Astrocyte of the spinal cord (primary cell): ENCODE measurements at places on chromosomes 1 and 21.

DNA sequence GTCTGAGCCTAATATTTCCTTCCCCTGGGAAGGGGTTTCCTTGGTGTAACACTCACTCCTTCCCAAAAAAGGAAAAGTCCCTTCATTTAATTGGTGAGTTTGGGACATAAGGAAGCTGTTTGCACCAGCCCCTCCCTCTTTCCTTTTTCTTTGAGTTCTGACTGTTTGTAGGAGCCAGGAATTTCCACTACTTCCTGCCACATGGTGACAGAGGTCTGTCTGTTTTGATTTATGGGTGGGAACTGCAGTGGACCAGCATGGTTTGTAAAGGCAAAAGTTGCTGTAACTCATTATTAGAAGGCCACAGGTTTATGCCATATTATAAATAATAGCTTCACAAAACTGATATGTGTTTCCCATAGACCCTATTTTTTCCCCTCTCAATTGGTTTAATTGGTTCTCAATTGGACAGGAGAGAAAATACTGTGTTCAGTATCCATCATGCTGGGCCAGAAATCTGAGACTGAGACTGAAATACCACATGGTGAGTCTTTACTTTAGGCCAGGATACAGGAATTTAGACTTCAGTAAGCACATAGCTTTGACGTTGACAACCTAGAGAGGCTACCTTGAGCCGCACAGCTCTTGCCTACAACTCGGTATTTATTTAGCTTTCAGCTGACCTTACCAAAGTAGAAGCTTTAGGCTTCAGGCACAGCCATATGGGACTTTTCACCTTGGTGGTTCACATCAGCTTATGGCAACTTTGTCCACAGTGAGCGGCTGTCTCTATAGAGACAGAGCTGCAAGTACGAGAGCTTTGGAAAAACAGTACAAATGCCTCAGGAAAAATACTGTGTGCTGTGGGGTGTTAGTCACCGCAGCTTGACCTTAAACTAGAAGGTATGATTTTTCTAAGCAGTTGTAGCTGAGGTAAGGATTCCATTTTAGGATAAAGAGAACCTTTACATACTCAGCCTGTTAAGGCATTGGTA is 40.0 kb upstream of the RGS7 start:
- DNase-seq = peak; percentile 45

DNA sequence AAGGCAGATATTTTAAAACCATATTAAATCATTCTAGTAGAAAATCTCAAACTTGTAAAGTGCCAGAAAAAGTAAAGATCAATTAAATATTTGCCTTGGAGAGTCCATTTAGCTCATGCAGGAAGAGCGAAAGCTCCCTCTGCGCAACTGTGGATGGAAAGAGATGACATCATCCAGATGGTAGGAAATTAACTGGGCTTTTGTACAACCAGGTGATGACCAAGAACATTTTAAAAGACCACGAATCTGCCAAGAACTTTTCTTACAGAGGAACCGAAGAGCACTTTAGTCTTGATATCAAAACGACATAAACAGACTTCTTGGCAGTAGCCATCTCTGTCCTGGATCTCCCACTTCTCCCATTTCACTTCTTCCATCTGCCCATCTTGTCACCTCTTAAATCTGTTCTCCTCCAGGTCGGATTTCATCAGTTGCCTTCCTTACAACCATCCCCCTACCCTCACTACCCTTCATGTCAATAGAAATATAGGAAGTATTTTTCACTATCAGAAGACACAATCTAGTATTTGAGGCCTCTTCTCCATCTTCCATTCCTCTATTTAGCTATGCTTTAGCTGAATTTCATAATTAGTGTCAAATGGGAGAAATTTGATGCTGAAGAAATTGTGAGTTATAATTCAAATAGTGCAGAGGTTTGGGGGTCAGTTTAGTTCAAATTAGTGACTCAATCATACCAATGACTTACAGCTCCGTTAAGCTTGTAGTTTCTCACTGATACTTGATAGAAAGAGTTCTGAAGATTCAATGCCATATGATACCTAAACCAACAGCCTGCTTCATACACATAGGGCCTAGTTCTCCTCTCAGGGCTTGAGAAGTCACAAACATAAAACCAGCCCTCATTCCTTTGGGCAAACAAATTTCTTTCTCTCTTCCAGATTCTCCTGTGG is 22.0 kb upstream of the DNASE2B start:
- no peak for DNase-seq

GRCh38 chr1:117051224-117052064 is 8.7 kb upstream of the TTF2 start:
- no peak for DNase-seq

- DNase-seq = no peak
Observed at GRCh38 chr1:238789916-238790667, 596.3 kb upstream of the CHRM3 start.

DNA sequence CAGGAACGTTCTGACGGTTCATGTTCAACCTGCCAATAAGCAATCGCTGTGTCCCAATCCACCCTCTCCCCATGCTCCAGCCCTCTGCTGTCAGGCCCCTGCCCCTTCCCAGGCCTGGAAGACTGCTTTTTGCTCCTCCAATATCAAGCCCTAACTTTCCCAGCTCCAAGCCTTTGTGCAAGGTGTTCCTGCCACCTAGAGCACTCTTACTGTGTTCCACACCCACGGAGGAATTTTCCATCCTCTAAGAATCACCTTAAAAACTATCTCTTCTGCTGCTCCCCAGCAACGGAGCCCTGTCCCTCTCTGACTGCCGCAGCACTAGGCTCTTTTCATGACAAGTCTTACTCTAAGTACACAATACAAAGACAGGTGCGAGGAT is 657.9 kb downstream of the AJAP1 start:
- DNase-seq = no peak

DNA sequence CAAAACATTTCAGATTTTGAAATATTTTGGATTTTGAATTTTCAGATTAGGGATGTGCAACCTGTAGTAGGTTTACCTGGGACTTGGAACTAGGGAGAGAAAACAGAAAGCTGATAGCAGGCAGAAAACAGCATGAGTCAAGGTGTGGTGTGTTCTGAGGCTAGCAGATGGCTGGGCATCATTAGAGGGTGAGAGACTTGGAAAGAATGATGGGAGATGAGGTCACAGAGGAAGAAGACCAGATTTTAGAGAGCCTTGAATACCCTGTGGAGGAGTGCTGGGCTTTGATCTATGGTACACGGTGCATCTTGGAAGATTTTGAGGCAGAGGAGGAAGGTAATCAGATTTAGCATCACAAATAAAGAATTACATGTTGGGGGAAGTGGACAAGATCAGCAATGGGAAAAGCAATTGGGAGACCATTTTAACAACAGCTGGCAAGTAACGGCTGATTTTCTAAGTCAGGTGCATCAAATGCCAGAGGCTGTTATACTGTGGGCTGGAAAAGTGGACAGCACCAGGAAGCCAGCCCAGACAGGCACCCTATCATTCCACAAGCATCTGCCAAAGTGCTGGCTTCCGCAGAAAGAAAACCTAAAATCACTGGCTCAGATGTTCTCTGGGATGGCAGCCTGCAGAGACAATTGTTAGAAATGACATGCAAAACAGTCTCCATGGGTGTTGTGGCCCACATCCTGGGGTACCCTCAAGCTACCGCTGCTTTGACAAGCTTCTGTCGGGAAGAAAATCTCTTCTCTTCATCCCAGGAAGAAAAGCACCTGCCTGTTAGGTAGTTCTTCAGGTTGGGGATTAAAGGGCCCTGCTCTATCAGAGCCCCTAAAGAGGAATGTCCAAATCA is 30.9 kb upstream of the CAMK1G start:
- no peak for DNase-seq

DNA sequence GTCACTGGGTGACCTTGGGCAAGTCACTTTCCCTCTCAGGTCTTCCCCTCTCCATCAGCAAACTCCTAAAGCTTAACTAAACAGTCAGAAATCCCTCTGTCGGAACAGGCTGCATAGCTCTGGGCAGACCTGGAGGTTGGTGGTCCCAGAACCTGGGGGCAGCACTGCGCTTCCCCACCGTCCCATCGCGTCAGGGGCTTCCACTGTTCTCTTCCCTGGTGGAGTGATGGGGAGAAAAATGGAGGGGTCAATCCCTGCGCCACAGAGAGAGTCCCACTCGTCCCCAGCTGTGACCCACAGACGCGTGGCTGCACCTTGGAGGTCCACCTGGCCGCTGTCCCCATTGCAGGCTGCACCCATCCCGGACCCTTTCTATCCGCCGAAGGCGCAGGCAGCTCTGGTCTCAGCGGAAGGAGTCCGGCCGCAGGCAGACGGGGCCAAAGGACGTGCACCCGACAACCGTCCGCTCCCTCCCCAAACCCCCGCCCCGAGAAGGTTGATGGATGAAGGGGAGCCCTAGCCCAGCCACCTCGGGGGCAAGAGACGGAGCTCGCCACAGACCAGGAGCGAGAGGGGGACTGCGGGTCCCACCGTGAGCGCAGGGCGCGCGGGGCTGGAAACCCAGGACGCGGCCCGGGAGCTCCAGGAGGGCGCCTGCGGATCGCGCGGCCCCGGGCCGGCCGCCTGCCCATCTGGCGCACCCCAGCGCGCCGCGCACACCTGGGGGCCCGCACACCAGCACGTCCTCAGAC is 588 bp upstream of the WNT3A start:
- DNase-seq = no peak

- DNase-seq = no peak
Observed at GRCh38 chr1:67908250-67908936, 75.1 kb upstream of the GNG12 start.

- peak; percentile 61 for DNase-seq
Observed at GRCh38 chr1:174040387-174040786, 18.2 kb upstream of the RC3H1 start.

GRCh38 chr1:154590756-154591155 is 17.2 kb downstream of the ADAR start:
- no peak for DNase-seq

- DNase-seq = no peak
Observed at GRCh38 chr1:5522531-5523145, 469.6 kb downstream of the NPHP4 start.

DNA sequence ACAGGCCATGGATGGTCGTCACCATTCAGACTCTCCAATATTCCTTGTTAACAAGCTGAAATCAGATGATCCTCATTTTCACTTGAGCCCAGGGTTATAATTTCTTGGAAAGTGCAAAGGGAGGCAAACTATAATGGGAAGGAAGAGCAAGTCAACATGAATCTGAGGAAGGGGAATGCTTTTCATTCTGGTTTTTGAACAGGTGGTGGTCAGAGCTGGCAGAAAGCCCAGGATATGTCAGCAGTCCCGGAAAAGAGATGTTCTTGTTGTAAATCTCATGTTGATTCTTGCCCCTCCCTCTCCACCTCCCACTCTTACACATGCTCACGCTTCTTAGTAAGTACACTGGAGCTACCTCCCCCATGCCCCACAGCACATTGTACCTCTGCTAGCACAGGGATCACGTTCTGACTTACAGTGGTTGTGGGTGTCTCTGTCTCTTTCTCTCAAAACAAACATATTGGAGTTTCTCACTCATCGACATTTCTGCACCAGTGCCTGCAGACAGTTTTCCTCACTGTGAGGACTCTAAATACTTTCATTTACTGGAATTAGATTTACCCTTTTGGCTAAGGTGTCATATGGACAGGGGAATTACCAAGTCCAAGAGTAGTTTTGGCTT is 77.6 kb downstream of the XCL2 start:
- DNase-seq = peak; percentile 61

- no peak for DNase-seq
Observed at GRCh38 chr1:217354895-217355294, 276.0 kb downstream of the GPATCH2 start.

DNA sequence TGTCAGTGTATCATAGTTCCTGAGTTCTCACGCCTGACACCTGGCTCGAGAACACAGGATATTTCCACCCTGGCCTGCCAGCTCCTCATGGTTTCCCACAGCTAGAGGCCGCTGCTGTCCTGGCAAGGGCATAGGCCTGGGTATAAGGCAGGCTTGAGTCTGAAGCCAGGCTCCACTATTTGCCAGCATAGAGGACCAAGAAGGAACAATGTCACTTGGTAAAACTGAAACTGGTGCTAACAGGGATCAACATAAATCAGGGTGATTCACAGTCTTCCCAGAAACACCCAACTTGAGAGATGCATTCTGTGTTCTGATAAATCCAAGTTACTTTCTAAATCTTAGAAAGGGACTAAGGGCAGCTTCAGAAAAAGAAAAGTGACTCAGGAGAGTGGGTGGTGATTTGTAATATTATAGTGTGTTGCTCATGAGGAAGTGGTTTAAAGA is 6.9 kb upstream of the S100A2 start:
- peak; percentile 85 for DNase-seq

DNA sequence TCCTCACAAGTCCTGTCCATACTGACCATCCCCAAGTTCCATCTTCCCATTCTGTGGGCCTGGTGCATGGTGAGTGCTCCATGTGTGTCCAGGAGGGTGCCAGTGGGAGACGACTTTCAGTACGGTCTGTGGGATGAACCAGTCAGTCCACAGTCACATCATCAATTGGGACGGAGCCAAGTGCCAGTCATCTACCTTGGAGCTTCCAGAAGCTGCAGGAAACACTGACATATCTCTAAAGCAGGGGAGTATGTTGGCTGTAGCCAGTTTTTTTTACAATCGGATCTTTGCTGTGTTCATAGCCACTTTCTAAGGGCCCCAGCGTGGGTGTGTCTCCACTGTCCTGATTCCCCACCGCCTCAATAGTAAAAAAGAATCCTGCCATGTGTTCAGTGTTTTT is 13.6 kb upstream of the TRIM17 start:
- DNase-seq = no peak
